ENCODE measurements at places on chromosomes 4 and X.

DNA sequence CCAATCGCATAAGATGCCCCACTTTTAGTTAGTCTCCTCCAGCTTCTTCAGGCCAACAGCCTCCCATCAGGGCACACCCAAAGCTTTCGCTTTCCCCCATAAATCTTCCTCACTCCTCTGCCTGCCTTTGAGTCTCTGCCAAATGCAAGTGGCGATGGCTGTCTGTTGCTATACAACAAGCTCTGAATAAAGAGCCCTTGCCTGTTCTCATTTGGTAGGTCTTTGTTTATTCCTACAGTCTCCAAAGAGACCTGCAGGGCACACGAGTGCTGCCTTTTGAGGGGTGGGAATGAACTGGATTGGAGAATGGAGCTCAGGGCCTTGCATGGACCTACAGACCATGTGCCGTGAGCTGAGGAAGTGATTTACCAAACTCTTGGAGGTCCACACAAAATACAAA, 52.2 kb upstream of the SOD3 start:
- no peak for DNase-seq

DNA sequence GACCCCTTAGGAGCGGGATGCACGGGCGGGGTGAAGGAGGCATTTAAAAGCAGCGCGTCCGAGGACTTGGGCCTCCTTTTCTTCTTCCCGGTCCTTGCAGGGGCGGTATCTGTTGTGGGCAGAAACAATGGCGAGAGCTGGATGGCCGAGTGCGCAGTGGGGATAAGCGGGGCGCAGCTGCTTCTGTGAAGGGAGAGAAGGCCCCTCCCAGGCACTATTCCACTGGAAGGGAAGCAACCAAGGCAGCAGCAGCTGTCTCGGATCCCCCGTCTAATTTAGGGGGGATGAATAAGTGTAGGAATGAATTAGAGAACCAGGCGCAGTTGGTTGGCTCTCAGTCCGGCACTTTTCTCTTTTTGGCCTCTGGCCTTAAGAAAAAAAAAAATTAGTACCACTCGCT, 995 bp downstream of the SMARCA5 start:
- peak; percentile 48 for DNase-seq

DNA sequence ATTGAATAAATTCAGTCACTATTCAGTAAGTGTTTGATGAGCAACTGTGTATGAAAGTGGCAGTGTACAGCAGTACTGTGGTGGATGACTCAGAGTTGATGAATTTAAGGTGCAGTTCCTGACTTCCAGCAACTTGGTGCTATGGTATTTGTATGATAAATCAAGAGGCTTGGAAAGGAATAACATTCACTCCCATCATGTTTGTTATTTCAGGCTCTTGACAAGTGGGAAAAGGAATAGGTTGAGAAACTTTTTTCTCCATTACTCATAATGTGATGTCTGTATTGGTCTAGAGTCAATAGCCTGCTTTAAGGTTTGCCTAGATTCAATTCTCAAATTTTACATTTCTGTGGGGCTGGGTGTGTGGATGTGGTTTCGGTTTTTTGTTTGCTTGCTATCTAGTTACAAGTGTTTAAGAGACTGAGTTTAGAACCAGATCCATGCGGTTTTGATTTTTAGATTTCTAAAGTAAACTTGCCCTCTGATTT, 35.1 kb upstream of the CYP2U1 start:
- peak; percentile 97 for DNase-seq

DNA sequence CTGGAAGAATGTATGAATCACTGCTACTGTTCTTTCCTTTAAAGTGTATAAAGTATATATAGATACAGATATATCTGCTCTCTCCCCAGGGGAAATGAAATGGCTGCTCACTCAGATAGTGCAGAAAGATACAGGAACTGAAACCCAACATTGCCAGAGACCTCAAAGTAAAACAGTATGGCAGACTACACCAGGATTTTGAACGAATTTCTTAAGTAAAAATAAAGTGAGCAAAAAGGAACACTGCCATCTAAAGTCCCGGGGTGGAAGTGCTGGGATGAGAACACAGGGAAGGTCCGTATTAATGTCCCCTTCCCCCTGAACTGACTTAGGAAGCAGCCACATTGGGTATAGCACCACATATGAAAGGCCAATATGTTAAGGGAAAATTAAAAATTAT, 93.4 kb downstream of the TMA16 start:
- no peak for DNase-seq

DNA sequence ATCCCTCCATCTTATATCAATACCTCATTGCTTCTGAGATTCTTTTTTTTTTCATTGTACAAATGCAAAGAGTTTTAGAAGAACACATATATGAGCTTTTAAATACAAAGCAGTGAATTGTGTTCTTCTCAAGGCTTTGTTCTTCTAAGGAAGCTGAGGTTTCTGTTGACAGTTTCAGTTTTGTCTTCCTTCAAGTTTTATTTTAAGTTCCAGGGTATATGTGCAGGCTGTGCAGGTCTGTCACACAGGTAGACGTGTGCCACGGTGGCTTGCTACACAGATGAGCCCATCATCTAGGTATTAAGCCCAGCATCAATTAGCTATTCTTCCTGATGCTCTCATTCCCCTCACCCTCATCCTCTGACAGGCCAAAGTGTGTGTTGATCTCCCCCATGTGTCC, 201.2 kb upstream of the DIPK2B start:
- DNase-seq, result no peak

DNA sequence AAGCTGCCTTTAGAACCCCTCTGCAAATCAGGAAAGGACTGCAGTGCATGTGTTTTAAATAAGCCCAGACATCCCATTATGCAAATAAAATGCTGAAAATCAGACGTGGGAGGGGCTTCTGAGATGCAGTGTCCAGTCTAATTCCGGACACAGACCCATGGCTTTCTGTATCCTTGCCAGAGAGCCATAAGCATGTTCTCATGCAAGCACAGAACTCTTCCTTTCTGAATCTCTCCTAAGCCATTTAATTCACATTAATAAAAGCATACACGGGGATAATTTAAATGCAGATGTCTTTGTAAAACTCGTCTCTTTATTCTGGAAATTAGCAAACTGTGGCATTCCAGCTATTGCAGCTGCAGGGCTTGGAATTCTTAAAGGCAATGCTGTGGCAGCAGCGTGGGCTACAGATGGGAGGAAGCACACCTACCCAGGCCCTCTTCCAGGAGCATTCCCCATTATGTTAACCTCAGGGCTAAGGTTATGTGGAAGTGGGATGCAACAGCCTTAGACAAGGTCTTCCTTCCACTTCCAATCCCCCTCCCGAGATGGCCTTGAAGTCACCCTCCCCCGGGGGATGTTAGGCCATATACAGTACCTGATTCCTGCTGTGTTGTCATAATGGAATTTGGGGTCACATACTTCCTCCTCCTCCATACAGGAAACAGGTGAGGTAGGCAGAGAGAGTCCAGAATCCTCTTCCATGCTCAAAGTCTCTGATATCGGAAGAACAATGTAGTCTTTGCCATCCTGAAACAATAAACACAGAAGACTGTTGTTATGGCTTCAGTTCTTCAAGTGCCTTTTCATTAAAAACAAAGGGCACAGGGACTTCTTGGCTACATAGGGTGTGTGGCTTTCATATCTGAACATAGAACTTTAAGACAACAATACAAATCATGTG, 38.1 kb downstream of the KDR start:
- DNase-seq, result no peak

DNA sequence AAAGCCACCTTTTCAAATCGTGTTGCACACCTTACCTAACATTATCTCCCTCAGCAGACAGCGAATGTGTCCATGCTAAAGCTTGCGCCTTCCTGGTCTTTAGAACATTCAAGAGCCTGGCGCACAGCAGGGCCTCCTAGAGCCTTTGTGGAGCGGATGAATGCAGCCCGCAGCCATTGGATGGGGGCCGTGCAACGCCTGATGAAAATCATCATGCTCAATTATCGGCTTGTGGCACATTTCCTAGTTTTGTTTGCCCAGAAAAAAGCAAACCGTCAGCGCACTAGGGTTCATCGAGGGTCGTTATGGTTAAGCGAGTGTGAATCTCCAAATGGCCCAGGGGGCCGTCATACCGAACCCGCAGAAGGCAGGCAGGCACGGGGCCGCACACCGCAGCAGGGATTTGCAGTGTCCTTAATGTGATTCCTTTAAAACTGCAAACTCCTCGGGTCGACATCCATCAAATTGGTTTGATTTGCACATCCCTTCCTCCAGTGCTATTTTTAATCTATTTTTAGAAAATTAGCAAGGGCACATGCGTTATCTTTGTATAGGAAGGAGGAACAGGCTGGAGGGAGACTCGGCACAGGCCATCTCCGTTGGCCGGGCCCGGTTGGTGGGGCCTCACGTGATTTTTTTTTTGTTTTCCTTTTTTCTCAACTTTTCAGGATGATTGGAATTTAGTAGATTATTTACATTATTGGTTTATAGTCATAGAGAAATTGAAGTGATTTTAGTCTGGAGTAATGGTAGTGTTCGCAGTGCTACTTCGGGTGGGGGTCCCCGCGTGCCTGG, 53.1 kb downstream of the ABLIM2 start:
- DNase-seq, result no peak
